Islet precursor cell (in vitro differentiated cells): ENCODE measurements at places on chromosomes 1 and 21.

GRCh38 chr1:4394366-4394765, 260.0 kb upstream of the AJAP1 start:
- peak; percentile 22 for DNase-seq

- DNase-seq: no peak
Observed at GRCh38 chr1:66253330-66253921, 280.5 kb upstream of the SGIP1 start.

DNA sequence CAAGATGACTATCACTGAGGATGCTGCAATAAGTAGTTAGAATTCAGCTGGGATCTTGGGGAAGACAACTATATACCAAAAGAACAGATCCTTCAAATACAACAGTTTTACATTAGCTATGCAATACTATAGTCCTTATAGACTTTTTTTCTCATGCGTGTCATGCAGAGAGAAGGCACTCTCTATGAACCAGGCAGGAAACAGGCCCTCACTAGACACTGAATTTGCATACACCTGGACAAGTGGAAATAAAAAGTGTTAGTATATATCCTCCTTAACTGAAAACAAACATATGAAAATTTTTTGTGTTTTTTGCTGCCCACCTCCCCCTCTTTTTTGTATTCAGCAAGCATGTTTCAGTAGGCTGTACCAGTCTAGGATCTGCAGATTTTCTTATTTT, 29.9 kb downstream of the TMCO1 start:
- DNase-seq: no peak

- no peak for DNase-seq
Observed at GRCh38 chr1:169012416-169012815, 94.1 kb upstream of the ATP1B1 start.

DNA sequence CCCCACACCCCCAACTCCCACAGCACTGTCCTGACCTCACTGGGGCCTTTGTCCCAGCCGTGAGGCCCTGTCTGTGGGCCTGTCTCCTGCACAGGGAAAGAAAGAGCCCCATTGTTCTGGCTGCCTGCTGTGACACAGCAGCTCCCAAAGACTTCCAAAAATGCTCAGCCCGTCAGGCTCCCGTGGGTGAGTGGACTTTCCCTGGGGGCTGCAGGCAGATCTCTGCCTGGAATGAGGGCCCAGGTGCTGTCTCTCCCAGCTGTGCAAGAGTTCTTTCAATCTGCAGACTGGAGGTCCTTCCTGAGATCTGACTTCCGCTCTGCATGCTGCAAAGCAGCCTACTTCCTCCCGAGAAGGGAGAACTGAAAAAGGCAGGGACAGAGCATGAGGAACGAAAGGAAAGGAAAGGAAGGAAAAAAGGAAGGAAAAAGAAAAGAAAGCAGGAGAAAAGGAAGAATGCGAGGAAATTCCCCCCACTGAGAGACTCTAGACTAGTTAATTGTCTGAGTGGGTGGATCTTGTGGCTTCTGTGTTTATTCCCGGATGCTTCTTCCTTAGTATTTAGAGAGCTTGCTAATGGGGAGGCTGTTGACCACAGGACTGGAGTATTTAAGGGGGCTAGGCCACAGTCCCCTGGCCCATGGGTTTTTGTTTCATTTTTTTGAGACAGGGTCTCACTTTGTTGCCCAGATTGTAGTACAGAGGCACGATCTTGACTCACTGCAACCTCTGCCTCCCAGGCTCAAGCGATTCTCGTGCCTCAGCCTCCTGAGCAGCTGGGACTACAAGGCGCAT, 15.0 kb downstream of the NES start:
- peak; percentile 97 for DNase-seq

DNA sequence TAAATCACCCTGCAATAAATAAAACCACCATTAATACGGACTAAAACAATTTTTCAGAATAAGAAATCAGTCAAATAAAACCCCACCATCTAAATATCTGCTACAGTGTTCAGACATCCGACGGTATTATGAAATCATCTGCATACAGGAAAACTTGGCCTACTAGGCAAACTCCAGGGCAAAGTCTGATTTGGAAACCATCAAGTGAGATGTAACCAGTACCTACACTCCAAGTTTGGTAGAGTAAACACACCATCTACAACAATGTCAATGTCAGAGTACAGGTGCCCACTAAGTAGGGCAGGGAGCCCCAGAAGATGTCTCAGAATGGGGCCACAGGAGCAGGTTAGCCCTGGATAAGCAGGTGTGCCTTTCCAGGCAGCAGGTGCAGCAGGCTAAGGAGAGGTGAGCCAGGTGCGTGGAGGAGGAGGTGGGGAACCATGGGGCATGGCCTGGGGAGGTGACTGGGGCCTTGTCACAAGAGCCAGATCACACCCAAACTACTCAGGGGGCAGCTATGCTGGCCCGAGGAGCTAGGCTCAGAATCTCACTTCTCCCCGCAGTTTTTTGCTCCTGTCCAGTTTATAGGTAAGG, 59.6 kb downstream of the CAPZB start:
- DNase-seq: no peak
